ENCODE measurements at places on chromosomes 2 and 18. TPM values are rescaled to one million over a fixed set of nuclear protein-coding genes. Genes with fewer than 3 reads are reported as not detected.

GRCh38 chr2:22897428-22897827 is 487.6 kb upstream of the KLHL29 start:
- DNase-seq: no peak

- DNase-seq: no peak
These were observed 209.6 kb upstream of the SLC39A10 start for GRCh38 chr2:195447323-195447975.

- no peak for DNase-seq
These were observed 29.6 kb downstream of the FAM168B start for GRCh38 chr2:131063501-131064283.

DNA sequence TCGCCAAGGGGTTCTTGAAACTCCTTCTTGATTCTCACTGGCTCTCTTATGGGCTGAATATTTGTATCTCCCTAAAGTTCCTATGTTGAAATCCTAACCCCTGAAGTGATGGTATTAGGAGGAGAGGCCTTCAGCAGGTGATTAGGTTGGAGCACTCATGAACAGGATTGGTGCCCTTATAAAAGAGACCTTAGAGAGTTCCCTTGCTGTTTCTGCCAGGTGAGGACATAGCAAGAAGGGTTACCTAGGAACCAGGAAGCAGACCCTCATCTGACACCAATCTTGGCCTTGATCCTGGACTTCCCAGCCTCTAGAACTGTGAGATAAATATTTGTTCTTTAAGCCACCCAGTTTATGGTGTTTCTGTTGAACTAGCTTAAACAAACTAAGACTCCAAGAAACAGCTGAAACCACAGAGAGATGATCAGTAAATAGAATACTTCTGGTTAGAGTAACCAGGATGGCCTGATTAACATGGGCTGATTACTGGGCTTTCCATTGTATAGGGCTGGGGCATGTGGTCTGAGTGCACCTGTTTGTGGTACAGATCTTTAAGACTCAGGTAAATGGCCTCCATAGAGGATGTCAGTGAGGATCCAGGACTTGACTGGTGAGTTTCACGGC is 7.7 kb upstream of the CDC42EP3 start:
- no peak for DNase-seq

DNA sequence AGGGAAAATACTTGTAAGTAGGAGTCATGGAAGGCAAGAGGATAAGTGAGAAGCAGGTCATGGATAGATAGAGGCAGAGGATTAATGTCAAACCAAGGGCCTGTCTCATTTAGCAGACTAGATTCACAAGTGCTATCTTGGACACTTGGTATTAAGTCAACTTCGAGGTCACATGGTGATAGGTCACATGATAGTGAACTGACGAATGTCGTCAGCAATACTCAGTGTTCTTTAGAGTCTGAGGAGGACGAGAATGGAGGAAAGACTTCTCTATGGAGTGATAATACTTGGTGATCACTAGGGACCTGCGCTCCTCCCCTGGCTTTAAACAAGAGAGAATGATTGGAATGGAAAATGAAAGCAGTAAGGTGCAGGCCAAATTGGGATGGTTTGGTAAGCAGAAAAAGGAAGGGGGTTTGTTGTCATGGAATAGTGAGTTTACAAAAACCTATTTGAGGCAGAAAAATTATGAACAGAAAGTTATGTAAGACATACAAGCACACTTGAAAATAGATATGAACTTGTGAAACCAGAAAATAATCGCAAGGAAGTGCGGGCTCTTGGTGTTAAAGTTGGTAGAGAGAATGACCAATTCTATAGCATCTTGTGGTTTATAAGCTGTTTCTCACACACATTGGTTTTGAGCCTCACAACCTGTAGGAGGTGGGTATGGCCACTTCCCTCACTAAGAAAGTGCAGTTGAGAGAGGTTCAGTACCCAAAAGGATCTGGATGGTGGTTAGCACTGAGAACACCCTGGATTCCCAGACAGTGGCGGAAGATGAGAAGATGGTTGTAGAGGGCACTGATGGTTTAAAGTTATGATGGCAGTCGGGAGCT is 141.5 kb downstream of the WDSUB1 start:
- DNase-seq: no peak

- DNase-seq: peak; percentile 62
These were observed at the start of gene CXCR2 for GRCh38 chr2:218125626-218126080. CXCR2 (plus strand) TSS chr2:218126028; CDS start chr2:218134802, 8,774 bp downstream.

DNA sequence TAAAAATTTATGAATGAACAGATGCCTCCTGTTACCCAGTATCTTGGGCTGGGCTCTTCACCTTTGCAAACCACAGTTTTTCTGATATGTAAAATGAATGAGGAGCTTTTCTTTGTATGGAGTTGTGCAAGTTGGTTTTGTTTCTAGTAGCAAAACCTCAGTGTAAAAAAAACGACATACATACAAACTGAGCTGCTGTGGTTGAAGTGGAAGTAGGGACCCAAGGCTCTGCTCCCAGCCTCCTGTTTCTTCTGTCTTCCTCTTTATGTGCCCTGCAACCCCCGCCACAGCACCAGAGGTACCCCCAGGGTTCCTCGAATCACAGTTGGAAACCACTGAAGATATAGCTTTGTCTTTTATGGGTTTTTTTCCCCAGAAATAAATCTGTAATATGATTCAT is 118.1 kb downstream of the MYO1B start:
- no peak for DNase-seq

DNA sequence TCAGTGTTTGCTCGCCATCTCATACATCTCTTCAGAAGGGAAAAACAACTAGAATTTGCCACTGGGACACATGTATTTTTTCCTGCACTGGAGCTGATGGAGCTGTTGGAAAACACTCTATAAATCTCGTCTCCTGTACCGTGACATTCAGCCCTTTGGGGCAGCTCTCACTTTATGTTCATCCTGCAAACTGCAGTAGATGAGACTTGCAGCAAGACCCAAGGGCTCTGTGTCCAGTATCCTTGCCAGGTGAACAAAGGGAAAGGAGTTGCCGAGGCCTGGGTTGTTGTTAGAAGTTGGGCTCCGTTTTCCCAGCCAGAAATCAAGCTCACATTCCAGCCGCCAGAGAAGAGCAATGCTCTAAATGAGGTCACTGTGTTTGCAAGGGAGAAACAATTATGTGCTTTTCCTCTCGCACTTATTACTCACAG is 285.1 kb downstream of the SLC4A3 start:
- no peak for DNase-seq

The CD8B gene
- not detected for total RNA-seq

The RESP18 gene
- total RNA-seq: not detected

The CHRNA1 gene
- not detected for total RNA-seq

The SEPTIN10 gene
- 101 TPM for total RNA-seq

The IL1RL1 gene
- 0.29 TPM for total RNA-seq
